ENCODE measurements at places on chromosomes 7 and 10.

- no peak for DNase-seq
Observed at GRCh38 chr10:91088300-91089140, 131.9 kb upstream of the PCGF5 start.

DNA sequence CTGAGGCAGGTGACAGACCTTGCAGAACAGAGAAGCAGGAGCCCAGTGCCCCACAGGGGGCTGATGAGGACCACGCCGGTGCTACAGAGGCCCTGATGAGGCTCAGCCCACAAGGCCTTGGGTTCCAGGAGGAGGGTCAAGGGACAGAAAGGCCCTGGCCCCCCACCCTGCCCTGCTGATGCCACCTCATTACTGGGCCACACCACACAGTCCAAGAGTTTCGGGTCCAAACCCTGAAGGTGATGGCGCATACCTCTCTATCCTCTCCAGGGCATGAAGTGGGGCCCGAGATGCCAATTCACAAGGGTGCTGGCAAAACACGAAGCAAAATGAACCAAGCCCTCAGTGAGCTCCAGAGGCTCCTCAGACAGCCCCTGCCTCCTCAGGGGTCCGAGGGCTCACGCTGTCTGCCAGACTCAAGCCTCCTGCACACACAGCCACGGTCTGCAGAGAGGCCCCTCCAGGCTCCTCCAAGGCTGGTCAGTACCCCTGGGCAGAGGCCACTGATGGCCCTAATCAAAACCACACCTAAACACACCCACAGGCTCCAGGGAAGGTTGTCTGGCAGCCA lies 32.3 kb downstream of the RASGEF1A start:
- DNase-seq: no peak

DNA sequence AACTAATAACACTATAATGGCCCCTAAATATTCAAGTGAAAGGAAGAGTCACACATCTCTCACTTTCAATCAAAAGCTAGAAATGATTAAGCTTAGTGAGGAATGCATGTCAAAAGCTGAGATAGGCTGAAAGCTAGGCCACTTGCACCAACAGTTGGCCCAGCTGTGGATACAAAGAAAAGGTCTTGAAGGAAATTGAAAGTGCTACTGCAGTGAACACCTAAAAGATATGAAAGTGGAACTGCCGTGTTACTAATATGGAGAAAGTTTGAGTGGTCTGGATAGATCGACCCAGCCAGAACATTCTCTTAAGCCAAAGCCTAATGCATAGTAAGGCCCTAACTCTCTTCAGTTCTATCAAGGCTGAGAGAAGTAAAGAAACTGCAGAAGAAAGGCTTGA lies 12.1 kb upstream of the SNX13 start:
- DNase-seq: no peak

GRCh38 chr7:83366629-83367028 lies 203.9 kb upstream of the PCLO start:
- no peak for DNase-seq

- no peak for DNase-seq
Observed at GRCh38 chr7:145643981-145644380, 472.6 kb upstream of the CNTNAP2 start.

DNA sequence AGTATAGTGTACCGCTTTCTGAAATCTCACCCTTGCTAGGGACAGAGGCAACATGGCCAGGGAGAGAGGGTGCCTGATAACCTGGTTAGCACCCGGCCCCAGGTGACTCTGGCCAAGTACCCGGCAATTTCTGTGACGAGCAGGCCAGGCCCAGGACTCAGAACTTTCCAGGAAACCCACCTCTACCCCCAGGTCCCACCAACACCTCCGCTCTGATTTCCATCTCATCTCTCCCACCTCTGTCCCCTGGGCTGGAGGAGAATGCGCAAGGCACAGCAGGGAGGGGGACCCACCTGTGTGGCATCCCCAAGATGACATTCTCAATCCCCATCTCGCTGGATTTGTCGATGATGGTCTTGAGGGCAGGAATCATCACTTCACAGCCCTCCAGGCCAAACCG lies 11.6 kb downstream of the OGDHL start:
- DNase-seq: no peak

DNA sequence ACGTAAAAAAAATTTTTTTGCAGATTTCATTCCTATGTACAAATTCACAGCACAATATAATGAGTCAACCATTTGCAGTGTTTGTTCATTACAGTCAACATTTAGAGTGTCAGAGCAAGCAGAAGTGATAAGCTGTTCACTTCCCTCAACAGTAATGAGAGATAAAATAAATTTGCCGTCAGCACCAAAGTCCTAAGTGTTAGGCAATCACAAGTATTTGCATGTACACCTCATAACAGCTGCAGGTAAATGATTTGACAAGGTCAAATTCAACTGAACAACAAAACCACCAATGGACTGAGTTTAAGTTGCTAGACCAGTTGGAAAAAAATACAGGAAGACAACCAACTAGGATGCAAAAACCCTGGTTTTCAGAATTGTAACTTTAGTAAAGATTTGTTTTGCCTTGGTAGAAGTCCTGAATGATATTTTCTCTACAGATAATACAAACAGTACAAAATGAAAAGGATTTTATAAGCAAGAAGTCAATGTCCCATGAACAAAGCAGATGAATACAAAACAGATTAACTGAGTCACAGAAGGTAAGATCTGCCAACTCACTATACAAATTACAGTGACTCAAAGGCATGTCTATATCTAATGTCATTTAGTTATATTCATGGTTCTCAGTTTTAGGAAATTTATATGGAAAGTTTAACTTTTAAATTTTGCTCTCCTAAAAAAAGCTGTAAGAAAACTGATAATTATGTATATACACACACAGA lies 10.4 kb downstream of the RAPGEF5 start:
- no peak for DNase-seq

DNA sequence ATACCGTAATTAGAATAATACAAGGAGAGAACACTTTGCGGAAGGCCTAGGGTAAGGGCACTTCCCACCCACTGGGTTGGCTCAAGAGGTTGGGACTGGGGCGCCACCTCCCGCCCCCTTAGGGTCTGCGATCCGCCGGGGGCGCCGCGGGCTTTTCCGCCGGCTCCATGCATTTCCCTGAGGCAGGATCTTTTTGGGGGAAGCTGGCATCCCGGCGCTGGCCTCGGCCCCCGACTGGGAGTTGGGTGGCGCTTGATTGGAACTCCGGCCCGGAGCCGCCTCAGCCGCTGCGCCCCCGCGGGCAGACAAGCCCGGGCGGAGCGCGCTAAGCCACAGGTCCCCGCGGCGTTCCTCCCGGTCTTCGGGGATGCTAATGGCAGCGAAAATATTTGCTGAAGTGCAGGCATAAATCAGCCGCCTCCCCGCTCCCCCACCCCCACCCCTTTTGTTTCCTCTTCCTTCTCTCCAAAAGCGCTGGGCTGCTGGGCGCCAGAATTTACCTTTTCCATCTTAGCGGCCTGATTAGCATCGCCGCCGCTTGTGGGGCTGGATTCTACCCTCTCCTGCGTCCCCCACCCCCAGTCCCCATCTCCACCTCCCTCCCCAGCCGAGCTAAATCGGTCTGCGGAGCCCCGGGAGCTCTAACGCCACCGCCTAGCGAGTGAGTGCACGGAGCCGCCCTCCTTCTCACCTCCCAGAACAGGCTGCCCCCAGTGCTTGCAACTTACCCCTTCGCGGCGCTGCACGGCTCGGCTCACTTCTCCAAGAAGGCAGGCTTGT lies 5.1 kb downstream of the UNC5B start:
- DNase-seq: no peak

DNA sequence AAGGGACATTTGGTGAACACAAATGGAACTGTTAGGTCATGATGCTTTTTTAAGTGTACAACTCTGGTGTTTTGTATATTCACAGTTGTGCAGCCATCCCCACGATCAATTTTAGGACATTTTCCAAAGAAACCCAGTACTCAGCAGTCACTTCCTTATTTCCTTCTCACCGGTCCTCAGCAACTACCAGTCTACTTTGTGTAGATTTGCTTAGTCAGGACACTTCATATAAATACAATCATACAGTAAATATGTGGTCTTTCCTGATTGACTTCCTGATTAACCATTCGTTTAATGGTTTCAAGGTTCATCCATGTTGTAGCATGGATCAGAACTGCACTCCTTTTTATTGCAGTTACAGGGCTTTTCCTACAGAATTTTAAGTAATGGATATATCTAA lies 14.4 kb downstream of the SGPL1 start:
- DNase-seq: peak; percentile 46

- DNase-seq: no peak
Observed at GRCh38 chr10:92187101-92187500, 103.8 kb downstream of the CPEB3 start.

DNA sequence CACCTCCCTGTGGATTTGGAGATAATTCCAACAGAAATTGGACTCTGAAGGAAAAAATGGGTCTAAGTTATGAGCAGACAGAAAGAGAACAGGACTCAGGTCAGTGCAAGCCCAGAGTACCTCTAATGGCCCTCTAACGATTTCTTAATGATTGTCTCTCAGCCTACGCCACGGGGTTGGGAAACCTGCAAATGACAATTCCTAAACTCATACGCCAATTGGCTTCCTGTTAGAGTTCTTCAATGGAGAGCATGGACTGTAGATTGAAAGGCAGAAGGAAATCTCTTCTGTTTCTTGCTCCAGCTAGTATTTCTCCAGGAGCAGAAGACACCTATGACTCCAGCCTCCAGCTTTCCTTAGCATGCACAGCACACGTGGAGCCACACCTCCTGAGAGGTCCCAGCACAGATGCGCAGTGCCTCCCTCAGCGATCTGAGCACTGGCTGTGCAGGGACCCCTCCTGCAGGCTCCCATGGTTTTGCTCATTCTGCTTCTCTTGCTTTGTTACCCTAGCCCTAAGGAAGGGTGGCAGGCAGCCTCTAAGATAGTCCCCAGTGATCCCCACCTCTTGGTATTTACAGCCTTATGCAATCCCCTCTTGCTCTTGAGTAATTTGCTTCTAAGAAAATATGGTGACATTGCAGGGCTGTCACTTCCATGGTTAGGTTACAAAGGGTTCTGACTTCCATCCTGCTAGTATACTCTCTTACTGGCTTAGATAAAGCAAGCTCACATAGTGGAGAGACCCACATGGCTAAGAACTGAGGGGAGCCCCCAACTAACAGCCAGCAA lies 30.1 kb downstream of the DENND11 start:
- DNase-seq: no peak

DNA sequence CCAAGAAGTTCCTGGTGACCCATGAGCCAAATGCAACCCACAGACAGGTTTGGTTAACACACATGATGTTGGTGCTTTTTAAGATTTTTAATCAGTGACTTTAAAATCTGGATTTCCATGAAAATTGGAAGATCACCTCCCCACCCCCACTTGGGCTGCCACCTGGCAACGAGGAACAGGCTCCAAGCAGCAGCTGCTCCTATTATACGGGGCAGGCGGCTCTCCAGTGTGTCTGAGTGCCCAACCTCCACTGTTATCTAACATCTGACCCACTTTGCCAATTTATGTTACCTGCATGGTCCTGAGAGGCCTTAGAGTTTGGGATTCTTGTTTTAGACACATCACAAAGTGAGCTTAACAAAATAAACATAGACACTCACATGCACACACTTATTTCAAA lies 56.4 kb downstream of the SGMS1 start:
- DNase-seq: no peak

- no peak for DNase-seq
Observed at GRCh38 chr10:133264461-133264860, 12.2 kb downstream of the ADAM8 start.

GRCh38 chr10:70066190-70066589 lies 13.5 kb downstream of the MACROH2A2 start:
- no peak for DNase-seq

GRCh38 chr10:70474780-70475179 lies 3.8 kb upstream of the PALD1 start:
- DNase-seq: no peak

GRCh38 chr7:151637781-151638261 lies 118.1 kb upstream of the RHEB start:
- no peak for DNase-seq

DNA sequence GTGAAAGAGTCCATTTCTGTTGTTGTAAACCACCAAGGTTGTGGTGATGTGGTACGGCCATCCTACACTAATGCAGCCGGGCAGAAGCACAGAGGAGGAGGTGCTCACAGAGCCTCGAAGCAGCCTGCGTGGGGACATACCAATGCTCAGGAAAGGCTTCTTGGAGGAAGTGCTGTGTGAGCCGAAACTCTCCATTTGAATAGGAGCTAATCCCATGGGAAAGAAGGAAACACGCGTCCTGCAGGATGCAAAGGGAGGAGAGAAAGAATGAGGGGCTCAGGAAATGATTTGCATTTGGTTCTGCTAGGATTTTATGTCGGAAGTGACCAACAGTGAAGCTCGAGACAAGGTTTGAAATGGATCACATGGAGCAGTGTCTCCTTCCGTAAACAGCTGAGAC lies 477.9 kb upstream of the ANKRD30A start:
- no peak for DNase-seq

DNA sequence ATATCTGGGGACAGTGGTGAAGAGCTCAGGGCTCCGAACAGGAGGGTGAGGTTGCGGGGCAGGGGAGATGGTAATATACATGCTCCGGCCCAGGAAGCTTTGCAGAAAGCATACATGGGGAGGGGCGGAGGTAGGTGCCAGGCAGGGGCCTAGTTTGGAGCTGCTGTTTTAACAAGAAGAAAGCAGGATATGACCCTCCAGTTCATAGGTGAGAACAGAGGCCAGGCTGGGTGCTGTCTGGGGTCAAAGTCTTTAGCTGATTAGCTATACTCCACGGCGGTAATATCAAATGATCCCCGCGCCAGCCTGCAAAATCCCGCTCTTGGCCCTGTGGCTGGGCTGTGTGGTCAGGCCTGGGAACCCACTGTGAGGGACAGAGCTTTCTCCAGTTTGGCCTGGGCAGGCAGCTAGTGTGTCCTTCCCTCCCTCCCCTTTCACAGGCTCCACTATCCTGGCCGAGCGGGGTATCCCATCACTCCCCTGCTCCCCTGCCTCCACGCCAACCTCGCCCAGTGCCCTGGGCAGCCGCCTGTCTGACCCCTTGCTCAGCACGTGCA lies 95.6 kb downstream of the NEURL1 start:
- no peak for DNase-seq

DNA sequence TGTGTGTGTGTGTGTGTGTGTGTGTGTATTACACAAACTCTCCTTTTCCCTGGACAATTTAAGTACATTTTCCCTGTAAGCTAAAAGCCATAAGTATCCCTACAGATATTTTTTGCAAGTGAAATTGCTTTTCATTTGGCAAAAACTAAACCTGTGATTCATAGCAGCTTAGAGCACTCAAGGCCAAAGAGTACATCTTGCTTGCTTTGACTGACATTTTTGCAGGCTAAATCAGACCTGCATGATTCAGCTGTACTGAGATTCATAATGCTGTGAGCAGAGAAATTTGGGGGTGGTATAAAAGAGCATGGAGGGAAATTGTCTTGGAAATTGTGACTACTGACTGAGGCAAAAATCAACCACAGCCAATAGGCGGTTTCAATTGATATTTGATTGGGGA lies 500.4 kb downstream of the GFRA1 start:
- no peak for DNase-seq

- DNase-seq: no peak
Observed at GRCh38 chr10:75468612-75469005, 37.2 kb downstream of the LRMDA start.

GRCh38 chr10:27723436-27723835 lies 22.2 kb downstream of the MKX start:
- DNase-seq: no peak

Data from kidney capillary endothelial cell (primary cell).